Fibroblast of lung (primary cell): ENCODE measurements at places on chromosomes 4 and X. TPM values are rescaled to one million over a fixed set of nuclear protein-coding genes. Genes with fewer than 3 reads are reported as not detected.

DNA sequence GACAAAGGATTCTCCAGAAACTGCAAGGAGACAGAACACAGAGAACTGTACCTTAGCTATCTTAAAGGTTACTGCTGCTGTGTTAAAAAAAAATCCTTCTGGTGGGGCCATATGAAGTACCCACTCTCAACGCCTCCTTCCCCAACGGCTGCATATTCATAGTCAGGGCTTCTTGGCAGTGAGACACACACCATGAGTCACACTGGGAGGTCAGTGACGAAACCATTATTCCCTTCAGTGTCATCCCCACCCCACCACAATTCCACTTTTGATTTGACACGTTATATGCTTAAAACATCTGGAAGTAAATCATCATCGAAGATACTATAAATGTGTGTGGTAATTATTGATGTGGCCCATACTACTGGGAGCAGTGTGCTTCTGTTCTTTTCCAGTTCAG lies 271.5 kb downstream of the LDB2 start:
- no peak overlapping the region for H3K4me3 ChIP-seq
- H3K27me3 ChIP-seq = no peaks in the 10 kb centered on the region
- peak; percentile 97 for DNase-seq
- H3K4me1 ChIP-seq = peaks cover 9% of the 10 kb centered on the region
- peak overlapping the region; percentile 79 for H3K27ac ChIP-seq

- no peaks in the 10 kb centered on the region for H3K4me1 ChIP-seq
- H3K4me3 ChIP-seq = no peak overlapping the region
- DNase-seq = no peak
Observed at GRCh38 chrX:1178580-1179057, 33.8 kb downstream of the CRLF2 start.

GRCh38 chr4:138698641-138699040 lies 316.9 kb upstream of the NOCT start:
- H3K27ac ChIP-seq = no peak overlapping the region
- H3K4me3 ChIP-seq = no peak overlapping the region
- peaks cover 12% of the 10 kb centered on the region for H3K4me1 ChIP-seq
- DNase-seq = no peak
- no peaks in the 10 kb centered on the region for H3K36me3 ChIP-seq
- H3K27me3 ChIP-seq = no peaks in the 10 kb centered on the region

GRCh38 chr4:7389719-7390118 lies 45.0 kb downstream of the PSAPL1 start:
- H3K36me3 ChIP-seq = no peaks in the 10 kb centered on the region
- no peaks in the 10 kb centered on the region for H3K4me1 ChIP-seq
- no peak for DNase-seq
- no peak overlapping the region for H3K4me3 ChIP-seq

- no peak overlapping the region for H3K4me3 ChIP-seq
- peak; percentile 26 for DNase-seq
- H3K4me1 ChIP-seq = peaks cover 4% of the 10 kb centered on the region
- no peak overlapping the region for H3K27ac ChIP-seq
- no peaks in the 10 kb centered on the region for H3K27me3 ChIP-seq
Observed at GRCh38 chr4:153241970-153242838, 38.0 kb downstream of the TRIM2 start.

Gene S100P
- not detected in 2 replicates for total RNA-seq

Gene ENAM
- under 0.01 and 0.50 TPM in 2 replicates for total RNA-seq

DNA sequence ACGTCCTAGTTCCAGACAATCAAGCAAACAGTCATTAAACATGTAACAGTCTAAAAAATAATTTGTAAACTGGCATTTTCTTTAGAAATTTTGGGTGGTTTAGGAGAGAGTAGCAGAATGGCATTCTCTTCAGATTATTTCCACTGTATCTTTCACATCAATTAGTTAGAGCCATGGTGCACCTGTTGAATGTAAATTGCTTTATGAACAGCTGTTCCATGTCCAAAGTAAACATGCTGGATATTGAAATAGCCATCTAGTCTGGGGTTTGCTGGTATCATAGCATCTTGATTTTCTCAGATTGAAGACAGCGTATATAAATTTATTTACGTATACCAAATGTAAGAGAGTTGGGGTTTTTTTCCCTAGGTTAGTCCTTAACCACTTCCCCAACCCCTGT lies 143.6 kb downstream of the RCHY1 start:
- no peak overlapping the region for H3K4me3 ChIP-seq
- H3K27me3 ChIP-seq = no peaks in the 10 kb centered on the region
- no peaks in the 10 kb centered on the region for H3K36me3 ChIP-seq

Gene STK32B
- under 0.01 and 0.50 TPM in 2 replicates for total RNA-seq

Gene KCND1
- 0.77 and 1.3 TPM in 2 replicates for total RNA-seq

GRCh38 chr4:7894098-7894676 lies 45.5 kb downstream of the AFAP1 start:
- no peaks in the 10 kb centered on the region for H3K27me3 ChIP-seq
- peaks cover 23% of the 10 kb centered on the region for H3K4me1 ChIP-seq
- no peak overlapping the region for H3K27ac ChIP-seq
- no peak for DNase-seq

Gene SYP
- 0.17 and 0.26 TPM in 2 replicates for total RNA-seq
